ENCODE measurements at places on chromosomes 13 and 19. TPM values are rescaled to one million over a fixed set of nuclear protein-coding genes. Genes with fewer than 3 reads are reported as not detected.

DNA sequence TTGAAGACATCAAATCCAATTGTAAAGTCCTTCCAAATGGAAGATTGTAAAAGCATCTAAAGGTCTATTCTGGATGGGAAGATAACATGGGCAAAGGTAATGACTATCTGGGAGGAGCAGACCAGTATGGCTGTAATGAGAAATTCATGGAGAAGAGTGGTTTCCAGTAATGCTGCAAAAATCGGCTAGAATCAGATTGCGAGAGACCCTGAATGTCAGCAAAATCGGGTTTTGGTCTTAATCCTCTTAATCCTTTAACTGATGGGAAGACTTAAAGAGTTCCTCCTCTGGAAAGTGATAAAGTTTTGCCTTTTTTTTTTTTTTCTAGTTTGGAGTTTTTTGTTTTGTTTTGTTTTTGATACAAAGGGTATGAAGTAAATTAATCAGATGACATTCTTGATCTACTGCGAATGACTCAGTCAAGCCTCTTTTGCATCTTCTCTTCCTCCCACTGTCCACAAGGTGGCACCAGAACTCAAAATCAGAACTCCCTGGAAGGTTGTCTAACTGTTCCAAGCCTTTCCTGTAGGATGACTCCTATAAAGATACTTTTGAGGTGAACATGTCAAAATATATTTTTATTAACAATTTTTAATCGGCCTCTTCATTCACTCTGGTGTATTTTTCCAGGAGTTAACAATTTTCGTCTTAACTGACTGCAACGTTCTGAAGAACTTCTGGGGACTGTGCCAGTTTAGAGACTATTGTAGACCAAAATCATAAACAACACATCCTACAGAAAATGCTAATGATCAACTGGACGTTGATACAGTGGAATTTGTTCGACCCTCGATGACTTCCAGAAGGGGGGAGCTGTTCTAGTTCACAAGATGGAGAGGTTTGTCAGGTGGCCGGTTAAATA, 213.3 kb upstream of the MIR17HG start:
- peak; percentile 25 for DNase-seq

GRCh38 chr13:27405546-27406134, 18.8 kb upstream of the GTF3A start:
- DNase-seq, result no peak

- DNase-seq, result no peak
Observed at GRCh38 chr13:59398127-59398526, 765.6 kb downstream of the DIAPH3 start.

- peak; percentile 39 for DNase-seq
Observed at GRCh38 chr19:13181747-13182388, 31.7 kb downstream of the IER2 start.

DNA sequence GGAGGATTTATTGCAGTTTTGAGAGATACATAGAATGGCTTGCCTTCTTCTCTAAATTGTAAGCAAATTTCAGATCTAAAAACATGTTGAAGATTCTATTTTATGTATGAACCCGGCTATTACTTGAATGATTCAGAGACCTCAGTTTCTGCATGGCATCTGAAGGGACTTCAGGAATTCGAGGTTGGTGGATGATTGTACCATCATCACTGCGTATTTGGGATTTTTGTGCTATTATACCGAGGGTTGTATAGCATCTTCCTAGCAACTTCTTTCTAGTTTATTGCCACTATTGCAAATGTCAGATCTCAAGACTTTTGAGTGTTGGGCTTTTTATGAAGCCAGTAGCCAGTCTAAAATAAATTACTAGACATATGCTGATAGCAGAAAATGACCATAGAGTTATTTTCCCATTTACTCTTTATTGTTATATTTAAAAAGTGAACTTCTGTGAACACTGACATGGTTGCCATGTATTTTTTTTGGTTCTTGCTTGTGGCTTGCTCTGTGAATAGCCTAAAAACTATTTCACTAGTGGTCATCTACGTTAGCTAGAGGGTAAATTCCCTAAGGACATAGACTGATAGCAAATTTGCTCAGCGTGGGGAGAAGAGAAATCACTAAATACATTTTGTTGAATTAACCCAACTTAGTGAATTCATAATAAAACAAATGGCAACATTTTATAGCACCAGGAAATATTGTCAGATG, 70.6 kb upstream of the KLF12 start:
- no peak for DNase-seq

DNA sequence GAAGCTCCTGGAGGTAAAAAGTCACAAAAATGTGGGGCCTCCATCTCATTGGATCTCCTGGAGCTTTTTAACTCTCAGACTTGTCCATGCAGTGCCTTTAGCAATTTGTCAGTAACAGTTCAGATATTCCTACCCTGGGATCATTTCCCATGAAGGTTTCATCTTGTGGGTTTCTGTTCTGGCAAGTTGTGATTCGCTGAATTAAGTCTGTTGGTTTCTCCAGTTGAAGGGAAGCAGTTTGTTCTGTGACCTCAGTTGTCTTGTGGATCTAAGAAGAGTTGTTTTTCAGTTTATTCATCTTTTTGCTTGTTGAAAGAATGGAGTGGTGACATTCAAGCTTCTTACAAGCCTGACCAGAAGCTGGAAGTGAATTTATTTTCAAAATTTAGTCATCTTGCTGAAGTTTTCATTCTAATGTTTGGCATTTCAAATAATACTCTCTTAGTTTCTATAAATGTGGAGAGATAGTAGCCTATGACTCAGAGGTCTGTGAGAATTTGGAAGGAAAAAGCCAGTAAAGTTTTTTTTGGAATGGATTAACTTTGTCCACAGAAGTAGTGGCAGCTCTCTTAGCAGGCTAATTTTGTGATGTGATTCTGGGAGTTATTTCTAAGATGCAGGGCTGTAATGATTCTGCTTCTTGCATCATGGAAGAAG, 120.1 kb upstream of the CSNK1A1L start:
- no peak for DNase-seq

- DNase-seq, result no peak
Observed at GRCh38 chr13:45799451-45799850, 52.1 kb downstream of the SIAH3 start.

GRCh38 chr19:12913851-12914690, 5.0 kb downstream of the SYCE2 start:
- DNase-seq, result no peak

GRCh38 chr19:2097203-2097885, 629 bp downstream of the IZUMO4 start:
- no peak for DNase-seq

DNA sequence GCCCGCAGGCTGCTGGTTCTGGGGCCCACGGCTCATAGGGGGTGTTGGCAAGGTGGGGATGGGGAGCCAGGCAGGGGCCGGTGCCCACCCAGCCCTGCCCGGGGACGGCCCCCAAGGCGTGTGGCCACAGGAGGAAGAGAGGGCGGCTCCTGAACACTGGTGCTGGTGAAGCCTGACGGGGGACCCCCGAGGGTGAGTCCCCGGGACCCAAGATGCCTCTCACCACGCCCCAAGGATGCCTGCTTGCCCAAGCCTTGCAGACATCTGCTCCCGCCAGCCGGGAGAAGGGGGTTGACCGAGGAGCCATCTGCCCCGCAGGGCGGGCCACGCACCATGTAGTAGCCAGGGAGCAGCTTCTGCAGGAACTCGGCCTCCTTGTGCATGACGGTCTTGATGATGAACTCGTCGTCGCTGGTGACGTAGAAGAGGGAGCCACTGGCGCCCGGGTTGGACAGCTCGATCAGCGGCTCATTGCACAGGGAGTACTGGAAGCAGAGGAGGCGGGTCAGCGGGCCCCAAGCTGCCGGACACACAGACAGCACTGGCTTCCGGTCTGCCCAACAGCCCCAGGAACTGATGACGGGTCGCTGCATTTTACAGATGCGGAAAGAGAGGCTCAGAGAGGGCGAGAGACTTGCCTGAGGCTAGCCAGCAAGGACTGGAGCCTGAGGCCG, 29.6 kb upstream of the CACTIN start:
- no peak for DNase-seq

DNA sequence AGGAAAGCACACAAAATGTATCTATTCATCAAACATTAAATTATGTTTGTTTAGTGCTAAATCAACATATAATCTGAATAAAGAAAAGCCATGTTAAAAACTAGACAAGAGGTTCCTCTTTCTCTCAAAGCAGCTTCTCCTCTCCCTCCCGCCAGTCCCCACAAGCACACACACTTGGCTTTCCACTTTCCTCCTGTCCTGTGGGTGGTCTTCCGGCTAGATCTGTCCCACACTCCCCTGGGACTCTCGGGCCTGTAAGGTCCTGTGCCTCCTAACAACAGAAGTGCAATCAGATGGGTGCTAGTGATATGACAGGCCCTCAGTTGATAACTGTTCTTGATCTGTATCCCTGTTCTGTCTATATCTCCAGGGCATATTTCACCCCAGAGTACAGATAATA, 45.6 kb upstream of the RAP2A start:
- DNase-seq, result no peak

GRCh38 chr19:51460164-51460992, 2.1 kb upstream of the SIGLEC8 start:
- no peak for DNase-seq

GRCh38 chr13:27476943-27477703, 26.8 kb upstream of the MTIF3 start:
- no peak for DNase-seq

DNA sequence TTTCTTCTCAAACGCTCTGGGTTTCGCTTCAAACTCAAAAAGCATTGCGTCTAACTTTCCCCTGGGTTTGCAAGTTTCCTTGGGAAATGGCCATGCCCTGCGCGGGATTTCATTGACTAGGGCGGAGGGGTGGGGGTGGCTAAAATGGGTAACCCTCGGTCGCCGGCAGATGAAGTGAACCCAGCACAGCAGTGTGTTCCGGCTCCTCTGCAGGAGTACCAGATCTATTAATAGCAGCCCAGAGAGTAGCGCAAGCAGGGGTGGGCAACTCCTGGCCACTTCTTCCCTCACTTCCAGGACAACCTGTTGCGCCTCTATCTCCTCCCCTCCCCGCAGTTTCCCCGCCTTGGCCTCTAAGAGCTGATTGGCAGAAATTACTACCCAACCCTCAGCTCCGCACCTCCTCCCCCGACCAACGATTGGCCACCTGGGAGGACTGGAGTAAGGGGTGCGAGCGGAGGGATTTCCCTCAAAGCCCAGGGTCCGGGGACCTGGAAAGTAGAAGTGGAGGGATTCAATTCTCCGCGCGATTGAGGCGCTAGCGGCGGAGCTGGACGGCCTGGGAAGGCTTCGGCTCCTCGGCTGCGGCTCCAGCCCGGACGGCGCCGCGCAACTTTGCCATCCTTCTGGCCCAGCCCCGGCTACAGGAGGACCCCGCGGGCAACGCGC, at the start of gene FREM2:
TSS of gene FREM2 (plus strand) at position 501 of the 669 bp plus-strand sequence. CDS start 268 bp downstream, outside the sequence.
- DNase-seq, result no peak

DNA sequence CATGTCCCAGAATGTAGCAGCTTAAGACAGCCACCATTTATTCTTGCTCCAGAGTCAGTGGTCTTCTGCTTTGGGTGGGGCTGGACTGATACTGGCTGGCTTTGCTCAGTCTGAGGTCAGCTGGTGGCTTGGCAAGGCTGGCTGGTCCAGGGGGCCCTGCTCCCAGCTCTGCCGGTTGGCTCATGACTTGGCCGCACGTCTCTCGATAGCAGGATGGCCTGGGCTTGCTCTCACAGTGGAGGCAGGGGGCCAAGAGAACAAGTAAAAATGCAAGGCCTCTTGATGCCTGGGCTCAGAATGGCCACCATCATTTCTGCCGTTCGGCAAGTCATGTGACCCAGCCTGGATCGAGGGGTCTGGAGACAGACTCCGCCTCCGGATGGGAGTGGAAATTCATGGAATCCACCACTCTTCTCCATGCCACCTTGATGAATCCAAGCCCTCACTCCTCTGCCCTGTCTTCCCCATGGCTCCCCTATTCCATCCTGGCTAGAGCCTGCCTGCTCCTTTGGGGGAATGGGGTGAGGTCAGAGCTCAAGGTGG, 13.1 kb downstream of the ACTMAP start:
- DNase-seq, result peak; percentile 81

DNA sequence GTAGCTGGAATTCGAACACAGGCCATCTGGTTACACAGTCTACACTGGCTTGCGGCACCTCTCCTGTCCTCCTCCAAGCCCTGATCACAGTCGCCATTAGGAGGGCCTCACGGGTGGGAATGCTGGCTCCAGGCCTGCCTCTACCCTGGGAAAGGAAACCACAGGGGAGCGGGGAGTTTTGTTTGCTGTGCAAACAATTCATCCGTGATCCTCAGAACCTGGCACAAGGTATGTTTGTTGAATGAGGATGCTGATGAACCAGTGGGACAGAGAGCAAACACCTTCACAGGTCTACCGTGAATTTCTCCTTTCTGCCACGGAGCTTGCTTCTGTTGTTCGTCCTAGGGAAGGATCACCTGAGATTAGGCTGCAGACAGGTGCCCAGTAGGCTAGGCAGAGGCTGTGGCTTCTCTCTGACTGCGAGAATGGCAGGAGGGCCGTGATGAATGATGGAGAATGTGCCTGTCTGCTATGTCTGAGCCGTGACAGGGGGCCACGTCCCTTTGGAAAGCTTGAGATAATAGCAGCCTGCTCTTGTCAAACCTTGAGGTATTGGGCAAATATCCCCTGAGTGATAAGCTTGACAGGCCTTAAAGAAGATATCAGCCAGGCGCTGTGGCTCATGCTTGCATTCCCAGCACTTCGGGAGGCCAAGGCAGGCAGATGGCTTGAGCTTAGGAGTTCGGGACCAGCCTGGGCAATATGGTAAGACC, 36.7 kb downstream of the PIN1 start:
- no peak for DNase-seq

DNA sequence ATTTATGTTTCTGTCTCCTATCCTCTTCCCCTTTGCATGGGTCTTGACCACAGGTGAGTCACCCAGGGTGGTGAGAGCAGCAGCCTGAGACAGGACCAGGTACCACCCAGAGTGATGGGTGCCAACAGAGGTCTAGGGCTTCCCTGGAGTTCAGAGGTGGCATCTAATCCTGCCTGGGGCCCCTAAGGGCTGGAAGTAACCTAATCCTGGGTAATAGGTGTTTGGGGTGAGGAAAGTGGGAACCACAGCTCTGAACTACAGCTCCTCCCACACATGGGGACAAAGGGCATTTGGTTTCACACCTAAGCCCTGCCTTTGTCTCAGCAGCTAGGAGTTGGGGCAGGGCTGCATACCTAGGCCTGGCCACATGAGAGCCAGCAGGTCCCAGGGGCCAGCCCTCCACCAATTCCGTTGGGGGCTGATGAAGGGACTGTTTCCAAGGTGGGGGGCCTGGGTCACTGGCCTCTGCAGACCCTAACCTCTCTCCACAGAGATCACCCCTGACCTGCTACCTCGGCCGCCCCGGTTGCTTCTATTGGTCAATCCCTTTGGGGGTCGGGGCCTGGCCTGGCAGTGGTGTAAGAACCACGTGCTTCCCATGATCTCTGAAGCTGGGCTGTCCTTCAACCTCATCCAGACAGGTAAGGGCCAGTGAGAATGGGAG, 8.0 kb downstream of the SPHK2 start:
- no peak for DNase-seq

- no peak for DNase-seq
Observed at GRCh38 chr13:76019421-76020044, 383.4 kb downstream of the LMO7 start.

The GTF2F1 gene
- 47.7 TPM for total RNA-seq

The KCNRG gene
- 0.78 TPM for total RNA-seq

The PRR20A gene
- not detected for total RNA-seq

The KRTDAP gene
- 17,439 TPM for total RNA-seq

The JAK3 gene
- total RNA-seq, result 2.1 TPM

The COMP gene
- total RNA-seq, result 17.2 TPM

The ANKLE1 gene
- total RNA-seq, result 0.30 TPM

The APOC4 gene
- total RNA-seq, result not detected

The ZNF415 gene
- 3.9 TPM for total RNA-seq

The ZNF541 gene
- total RNA-seq, result 0.08 TPM

The DDX49 gene
- 87.7 TPM for total RNA-seq

The PABPC3 gene
- 0.07 TPM for total RNA-seq

The FGF9 gene
- total RNA-seq, result not detected

The KCNN4 gene
- total RNA-seq, result 69.5 TPM

The TGFBR3L gene
- 3.7 TPM for total RNA-seq
